ENCODE measurements at places on chromosomes 4 and X.

DNA sequence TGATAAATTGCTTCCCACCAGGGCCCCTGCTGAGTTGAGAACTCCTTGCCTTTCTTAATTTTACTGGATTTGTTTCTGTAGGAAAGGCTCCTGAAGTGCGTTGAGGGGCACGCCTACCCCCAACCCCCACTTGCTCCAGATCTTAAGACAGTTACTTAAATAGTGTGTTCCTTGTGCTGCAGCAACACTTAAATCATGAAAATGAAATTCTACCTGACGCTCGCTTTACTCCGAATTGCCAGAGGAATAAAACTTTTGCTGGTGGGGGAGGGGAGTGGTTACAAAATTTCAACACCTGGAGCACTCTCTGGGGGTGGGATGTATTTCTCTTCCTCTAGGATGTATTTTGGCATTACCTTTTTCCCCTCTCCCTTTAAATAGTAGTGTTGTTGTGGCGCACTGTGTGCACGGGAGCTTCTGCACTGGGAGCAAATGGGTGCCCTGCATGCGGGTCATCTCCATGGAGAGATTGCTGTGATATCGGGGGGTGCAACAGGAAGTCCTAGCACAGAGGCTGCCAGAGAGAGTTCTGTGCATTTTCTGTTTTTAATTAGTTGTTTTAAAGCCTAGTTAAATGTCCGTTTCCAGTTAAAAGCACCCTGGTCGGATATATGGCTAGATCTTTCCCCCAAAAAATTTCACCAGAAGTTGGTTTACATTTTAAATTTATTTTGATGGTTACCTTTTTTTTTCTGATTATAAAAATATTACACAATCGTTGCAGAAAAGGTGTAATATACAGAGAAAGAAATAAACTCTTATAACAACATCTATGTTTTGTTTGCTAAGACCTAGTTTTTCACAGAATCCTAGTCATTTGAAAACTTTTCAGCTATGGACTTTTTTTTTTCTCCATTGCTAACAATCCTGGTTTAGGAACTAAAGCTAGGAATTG is 207.7 kb downstream of the SOWAHB start:
- DNase-seq, result peak; percentile 53

- DNase-seq, result no peak
Observed at GRCh38 chr4:98611677-98612317, 46.6 kb downstream of the TSPAN5 start.

GRCh38 chrX:30824275-30824674 is 64.8 kb downstream of the TAB3 start:
- DNase-seq, result no peak

- no peak for DNase-seq
Observed at GRCh38 chrX:130263016-130263415, 5.7 kb downstream of the ZNF280C start.

DNA sequence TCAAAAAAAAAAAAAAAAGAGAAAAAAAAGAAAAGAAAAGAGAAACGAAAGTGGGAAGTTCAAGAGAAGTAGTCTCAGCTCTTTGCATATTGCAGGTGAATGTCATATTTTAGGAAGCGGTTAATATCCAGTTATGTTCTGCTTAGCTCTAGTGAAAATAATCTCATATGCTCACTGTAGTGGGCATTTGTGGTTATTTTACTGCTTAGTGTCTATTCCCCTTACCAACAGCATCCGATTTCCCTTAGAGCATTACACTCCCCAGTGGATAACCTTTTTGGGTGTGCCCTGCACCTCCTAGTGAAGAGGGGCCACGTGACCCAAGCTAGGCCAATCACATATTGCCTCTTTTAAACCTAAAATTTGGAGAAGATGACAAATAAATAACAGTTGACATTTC is 111.2 kb upstream of the ZNF827 start:
- DNase-seq, result no peak

DNA sequence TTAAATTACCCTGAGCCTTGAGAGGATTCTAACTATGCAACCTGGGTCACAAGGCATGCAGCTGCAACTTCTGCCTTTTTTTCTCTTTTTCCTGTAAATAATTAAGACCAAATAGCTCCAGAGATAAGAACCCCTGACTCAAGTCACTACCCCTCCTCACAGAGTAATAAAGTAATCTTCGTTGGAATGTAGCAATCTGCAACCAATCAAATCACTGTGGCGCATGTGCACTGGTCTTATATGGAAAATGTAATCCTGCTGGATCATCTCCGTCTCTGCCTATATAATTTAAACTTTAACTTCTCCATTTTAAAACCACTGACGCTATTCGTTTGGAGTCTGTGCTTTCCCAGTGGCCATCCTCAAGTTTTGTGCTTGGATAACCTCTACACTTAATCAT is 6.1 kb upstream of the EFHC2 start:
- DNase-seq, result no peak

DNA sequence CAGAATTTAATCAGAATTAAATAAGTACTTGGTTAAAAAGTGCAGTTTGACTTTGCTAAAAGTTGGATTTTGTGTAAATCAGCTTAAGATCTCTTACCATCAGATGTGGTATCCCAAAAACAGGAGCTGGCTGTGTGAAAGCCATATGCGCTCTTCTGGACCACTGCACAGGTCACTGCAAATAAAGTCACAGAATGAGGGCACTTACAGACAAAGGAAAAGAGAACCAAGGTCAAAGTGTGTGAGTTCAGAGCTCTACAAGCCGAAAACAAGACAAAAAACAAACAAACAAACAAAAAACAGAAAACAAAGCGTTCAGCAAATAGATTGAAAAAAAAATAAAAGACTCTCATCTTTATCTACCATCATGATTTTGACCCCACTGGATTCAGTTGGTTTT is 6.4 kb downstream of the DYNLT3 start:
- DNase-seq, result no peak

DNA sequence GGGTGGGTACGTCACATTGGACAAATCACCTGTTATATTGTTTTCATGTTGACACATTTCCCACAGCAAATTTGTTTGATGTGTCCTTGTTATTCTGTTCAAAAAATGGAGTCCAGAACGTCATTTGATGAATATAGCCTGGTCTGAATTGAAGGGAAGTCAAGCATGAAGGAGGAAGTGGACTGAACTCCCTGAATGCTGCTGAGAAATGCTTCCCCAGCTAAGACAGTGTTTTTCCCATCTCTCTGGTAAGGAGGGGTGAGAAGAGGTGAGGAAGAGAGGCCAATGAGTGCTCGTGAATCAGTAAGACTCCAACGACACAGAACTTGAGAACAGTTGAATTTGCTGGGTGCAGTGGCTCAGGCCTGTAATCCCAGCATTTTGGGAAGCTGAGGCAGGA is 127.4 kb downstream of the RBM47 start:
- DNase-seq, result no peak

GRCh38 chr4:1403177-1403583 is 3.1 kb downstream of the NKX1-1 start:
- DNase-seq, result no peak

DNA sequence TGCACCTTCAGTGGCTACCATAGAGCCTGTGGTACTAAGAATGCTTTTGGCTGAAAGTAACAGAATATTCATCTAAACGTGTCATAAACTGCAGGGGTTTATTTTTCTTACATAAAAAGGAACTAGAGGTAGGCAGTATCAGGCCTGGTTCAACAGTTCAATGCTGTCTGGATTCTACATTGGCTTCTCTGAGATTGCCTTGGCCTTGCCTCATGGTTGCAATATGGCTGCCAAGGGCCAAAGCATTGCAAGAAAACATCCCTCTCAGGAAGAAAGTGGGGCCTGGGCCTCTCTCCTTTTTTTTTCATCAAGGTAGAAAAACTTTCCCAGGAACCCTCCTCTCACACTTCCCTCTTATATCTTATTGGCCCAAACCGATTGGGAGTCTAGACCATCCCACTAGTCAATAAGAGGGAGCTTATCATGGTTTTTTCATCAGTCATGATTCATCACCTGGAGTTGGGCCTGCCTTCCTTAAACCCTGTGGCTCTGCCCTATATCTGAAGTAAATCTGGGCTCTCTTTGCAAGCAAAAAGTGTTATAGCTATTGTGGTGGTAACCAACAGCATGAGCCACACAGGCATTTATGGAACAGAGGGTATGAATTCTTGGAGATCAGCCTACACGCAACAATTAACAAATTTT is 1.8 kb upstream of the DOCK11 start:
- no peak for DNase-seq

DNA sequence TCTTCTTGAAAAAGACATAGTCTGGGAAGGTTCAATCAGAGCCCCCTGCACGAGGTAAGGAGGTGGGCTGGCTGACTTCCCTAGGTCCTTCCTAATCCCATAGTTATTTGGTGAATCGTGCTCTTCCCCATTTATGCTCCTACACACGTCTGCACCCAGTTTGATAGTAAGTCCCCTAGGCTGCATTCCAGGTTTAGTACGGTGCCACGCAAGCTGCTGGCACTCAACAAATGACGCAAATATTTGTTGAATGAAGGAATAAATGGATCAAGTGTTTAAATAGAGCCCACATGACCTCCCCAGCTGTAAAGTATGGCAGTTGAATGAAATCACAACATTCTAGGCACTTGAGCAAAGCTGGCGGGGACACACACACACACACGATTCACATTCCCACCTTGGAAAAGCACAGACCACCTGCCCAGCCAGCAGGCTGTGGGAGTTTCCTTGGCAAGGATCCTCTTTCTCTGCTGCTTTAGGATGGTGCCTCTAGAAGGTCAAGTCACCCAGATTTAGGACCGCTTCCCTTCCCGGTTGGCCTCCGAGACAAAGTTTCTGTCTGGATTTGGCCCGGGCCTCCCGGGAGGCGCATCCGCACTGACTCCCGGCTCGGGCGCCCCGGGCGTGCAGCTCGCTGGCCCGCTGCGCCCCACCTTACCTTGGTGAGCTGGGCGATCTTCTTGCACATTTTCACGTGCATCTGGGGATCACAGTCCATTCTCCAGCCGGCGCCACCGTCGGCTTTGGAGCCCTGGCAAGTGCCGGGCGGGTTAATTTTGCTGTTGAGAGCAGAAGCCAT is 721 bp downstream of the FAM184B start:
- peak; percentile 35 for DNase-seq

DNA sequence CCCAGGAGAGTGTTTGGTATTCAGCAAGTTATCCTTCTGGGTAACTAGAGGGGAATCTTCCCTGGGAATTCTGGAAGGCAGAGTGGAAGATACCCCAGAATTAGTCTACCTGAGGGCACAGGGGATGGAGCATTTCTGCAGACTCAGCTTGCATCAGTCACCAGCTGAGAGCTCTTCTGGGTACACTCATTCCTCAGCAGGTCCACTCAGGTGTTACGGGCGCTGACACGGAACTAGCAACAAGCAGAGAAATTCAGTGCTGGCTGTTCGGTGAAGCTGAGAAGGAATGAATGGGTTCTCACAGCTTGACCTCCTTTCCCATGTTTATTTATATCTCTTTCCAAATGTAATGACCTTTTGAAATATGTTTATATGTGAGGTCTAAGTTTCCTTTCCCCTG is 106.0 kb upstream of the PNPLA4 start:
- DNase-seq, result peak; percentile 6

DNA sequence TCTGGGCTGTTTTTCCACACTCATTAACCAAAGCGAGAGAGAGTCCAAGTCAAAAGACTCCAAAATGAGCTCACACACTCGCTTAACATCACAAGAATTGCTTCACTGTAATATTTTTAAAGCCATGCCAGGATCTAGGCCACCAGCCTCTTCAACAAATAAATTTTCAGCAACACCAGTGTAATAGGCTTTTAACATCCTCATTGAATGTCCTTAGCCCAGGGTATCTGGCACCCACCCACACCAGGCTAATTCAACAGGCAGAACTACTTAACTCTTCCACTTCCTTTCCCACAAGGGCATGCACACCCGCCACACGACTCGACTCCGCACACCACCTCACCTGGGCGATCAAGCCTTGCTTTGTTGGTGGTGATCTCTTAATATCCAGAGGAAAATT is 34.2 kb downstream of the FAT1 start:
- no peak for DNase-seq

GRCh38 chrX:19731307-19731820 is 156.0 kb downstream of the SH3KBP1 start:
- DNase-seq, result no peak

GRCh38 chrX:31653422-31653821 is 581.6 kb upstream of the FTHL17 start:
- no peak for DNase-seq

GRCh38 chr4:3452376-3452775 is 10.6 kb downstream of the HGFAC start:
- DNase-seq, result peak; percentile 75

GRCh38 chr4:80751200-80751599 is 279.3 kb upstream of the BMP3 start:
- DNase-seq, result no peak

DNA sequence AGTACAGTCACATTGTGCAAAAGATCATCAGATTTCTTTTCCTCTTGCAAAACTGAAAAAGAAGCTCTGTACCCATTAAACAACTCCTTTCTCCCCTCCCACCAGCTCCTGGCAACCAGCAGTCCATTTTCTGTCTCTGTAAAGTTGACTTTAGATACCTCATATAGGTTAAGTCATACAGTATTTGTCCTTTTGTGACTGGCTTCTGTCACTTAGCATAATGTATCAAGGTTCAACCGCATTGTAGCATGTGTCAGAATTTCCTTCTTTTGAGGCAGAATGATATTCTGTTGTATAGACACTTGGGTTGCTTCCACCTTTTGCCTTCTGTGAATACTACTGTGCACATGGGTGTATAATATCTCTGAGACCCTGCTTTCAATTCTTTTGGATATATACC is 121.8 kb downstream of the SH3KBP1 start:
- no peak for DNase-seq

DNA sequence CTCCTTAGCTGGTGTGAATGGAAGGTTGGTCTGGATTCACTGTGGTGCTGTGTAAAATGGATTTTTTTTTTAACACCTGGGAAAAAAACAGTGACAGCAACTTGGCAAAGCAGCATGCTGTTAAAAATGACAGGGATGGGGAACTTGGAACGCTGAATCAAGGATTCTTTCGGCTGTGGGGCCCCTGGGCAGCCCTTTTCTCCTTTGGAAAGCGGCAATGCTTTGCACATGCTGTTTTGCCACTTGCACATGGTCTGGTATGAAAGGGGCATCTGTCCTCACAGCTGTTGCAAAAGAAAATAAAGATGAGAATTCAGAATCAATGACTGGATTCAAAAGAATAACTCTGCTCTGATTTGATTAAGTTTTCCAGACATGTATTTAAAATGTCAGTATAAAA is 10.7 kb upstream of the PIGA start:
- no peak for DNase-seq

DNA sequence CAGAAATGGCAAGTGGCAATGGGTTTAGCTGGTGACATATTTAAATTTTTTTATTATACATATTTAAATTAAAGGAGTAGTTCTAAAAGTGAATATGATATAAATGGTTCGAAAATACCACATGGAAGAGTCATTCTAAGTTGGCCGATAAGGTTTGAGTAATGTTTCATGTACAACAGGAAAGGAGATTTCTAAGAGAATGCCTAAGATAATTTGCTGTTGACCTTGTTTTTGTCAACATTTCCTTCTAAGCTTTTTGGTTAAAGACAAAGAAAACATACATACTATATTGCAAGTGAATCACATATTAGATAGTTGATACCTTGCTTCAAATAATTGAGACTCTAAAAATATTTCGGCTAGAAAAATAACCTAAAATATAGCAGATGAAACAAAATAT is 526.6 kb upstream of the SLIT2 start:
- DNase-seq, result no peak
